ENCODE measurements at places on chromosomes 16 and 17. TPM values are rescaled to one million over a fixed set of nuclear protein-coding genes. Genes with fewer than 3 reads are reported as not detected.

The CLDN7 gene
- total RNA-seq = 0.29 TPM

The RSL1D1 gene
- 215 TPM for total RNA-seq

The ABCA9 gene
- total RNA-seq = not detected

The TMEM100 gene
- total RNA-seq = not detected

The MT1B gene
- not detected for total RNA-seq

The KRTAP3-1 gene
- total RNA-seq = not detected

All from A549 treated with ZK216348 at 1 μM for 4 hours (cell line).